Mammary epithelial cell (primary cell): ENCODE measurements at places on chromosomes 16 and 17. TPM values are rescaled to one million over a fixed set of nuclear protein-coding genes. Genes with fewer than 3 reads are reported as not detected.

DNA sequence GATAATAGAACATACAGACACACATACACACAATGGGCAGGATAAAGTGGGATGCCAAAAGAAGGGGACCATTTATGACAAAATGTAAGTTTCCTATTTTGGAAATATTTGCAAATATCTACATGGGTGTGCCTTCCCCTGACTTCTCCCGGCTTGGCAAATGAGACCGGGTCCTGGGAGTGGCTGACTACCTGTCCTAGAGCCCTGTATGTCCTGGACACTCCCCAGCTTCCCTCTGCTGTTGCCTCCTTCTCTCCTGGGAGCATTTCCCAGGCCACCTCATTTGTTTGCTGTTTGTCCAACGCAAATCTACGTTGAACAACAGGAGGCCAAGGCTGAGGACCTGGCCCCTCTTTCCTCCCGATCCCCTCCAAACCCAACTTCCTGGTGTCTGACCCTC, 16.9 kb downstream of the PECAM1 start:
- no peak for DNase-seq

- DNase-seq = no peak
Measured at GRCh38 chr17:27453471-27453870, 2.8 kb upstream of the KSR1 start.

- DNase-seq = no peak
Measured at GRCh38 chr16:75048530-75048929, 49.7 kb downstream of the ZNRF1 start.

GRCh38 chr17:16491703-16492612, at the start of gene LRRC75A:
Gene LRRC75A (minus strand): TSS chr17:16492193. CDS start chr17:16491990, 203 bp downstream.
- DNase-seq = peak; percentile 19

GRCh38 chr17:13544292-13544691, 57.4 kb downstream of the HS3ST3A1 start:
- DNase-seq = peak; percentile 89

DNA sequence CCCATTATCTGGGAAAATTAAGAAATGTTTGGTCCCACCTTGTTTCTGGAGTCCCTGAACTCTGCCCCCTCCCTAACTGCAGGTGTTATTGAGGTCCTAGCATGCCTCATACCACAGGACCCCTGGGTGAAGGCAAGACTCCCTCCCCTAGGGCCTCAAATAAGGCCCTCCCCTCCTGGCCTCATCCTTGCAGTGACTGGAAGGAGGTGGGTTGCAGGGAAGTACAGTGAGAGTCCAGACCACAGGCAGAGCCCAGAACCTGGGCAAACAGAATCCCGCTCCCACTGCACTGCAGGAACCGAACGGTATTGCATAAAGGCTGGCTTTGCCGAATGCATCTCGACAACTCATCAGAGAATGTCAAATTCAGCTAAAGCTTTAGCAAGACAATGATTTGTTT, 126.6 kb downstream of the ASIC2 start:
- no peak for DNase-seq

DNA sequence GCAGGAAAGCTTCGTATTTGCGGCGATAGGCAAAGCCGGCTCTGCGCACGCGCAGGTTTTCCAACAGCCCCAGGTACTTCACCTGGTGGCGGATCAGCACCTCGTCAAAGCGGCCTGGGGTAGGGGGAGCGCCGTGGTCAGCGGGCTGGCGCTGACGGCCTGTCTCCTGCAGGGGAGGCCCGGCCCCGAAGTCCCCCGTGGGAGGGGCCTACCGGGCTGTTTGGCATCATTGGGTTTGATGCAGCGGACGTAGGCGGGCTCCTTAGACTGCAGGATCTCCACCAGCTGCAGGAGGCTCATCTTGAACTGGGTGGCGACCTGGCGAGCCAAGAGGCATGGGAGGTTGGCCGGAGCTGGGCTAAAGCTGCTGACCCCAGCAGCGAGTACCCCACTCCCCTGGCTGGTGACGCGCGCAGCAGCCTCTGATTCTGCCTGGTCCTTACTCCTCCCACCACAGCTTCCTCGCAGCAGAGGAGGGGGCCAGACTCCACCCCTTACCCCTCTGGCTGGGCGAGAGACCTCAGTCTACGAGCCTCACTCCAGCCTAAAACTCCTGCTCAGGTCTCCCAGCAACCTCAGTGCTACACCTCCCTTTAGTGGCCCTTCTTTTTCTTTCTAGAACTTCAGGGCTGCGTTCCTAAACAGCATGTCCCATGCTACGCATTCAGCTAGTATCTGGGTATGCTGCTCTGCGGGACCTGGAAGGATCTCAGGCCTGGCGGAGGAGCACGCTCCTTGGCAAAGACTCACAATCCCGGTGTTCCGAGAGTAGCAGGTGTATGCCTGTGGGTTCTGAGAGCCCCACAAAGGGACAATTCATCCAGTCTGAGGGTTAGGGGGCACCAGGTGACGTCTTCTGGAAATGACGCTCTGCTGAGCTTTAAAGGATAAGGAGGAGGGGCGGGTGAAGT, 16.1 kb upstream of the CRK start:
- no peak for DNase-seq

DNA sequence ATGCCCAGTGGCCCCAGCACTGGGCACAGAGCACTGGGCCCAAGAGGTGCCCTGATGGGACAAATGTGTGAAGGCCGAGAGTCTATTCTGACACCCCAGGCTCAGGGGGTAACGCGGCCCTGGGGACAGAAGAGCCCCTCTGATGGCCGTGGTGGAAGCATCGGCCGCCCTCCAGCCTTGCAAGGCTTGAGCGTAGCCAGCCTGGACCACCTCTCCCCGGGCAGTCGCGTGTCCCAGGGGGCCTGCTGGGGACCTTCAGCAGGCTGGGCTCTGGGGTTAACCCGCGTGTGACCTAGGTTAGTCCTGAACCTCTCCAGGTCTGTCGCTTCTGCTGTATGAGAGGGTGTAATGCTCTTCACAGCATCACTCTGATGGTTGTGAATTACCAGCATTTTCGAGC, 40.8 kb downstream of the NOS2 start:
- no peak for DNase-seq

GRCh38 chr17:28345419-28346198, 10.0 kb downstream of the TNFAIP1 start:
- no peak for DNase-seq

DNA sequence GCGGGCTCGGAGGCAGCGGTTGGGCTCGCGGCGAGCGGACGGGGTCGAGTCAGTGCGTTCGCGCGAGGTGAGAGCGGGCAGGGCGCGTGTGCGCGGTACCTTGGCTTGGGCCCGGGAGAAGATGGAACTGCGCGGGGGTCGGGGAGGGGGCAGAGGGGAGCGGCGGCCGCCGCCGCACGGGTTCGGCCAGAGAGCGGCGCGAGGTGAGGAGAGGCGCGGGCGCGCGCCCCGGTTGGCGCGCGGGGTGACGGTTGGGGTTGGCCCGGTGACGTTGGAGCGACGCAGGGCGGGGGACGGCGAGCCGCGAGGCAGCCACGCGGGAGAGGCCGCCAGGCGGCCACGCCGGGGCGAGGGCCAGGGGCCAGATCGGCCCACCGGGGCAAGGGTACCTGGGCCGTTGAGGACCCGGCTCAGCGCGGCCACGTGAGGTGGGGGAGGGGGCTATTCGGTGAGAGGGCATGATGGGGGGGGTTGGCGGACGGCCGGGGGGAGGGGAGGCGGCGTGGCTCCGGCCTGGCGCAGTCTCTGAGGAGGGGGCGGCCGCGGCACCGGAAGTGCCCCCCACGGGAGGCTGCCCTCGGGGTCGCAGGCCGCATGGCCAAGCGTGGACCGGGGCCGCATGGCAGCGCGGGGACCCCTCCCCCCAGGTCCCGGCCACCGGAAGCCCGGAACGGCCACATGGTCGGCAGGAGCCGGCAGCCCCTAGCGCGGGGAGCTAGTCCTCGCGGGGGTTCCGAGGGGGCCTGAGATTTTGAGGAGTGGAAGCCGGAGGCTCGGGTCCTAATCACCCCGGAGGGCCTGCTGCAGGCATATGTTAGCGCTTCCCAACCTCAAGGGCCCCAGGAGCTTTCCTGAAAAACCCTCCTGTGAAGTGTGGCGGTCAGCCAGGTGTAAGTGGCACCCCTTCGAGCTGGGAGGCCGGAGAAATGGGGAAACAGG, 527 bp downstream of the EIF5A start:
- peak; percentile 27 for DNase-seq

DNA sequence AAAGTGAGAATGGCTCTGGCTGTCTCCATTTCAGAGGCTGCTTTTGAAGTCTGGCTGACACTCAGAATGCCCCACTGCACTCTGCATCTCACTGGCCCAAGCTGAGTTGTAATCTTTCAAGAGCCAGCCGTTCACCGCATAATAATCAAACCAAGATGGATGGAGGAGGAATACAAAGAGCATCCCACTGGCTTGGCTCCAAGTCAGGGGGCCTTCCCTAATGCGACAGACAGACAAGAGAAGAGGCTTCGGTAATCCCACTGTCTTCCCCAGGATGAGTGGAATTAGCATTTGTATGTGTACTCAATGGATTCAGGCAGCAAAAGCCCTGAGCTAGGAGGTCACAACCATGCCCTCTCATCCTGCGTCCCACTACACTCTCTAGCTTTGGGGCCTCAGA, 68.0 kb downstream of the CBLN1 start:
- DNase-seq = no peak

DNA sequence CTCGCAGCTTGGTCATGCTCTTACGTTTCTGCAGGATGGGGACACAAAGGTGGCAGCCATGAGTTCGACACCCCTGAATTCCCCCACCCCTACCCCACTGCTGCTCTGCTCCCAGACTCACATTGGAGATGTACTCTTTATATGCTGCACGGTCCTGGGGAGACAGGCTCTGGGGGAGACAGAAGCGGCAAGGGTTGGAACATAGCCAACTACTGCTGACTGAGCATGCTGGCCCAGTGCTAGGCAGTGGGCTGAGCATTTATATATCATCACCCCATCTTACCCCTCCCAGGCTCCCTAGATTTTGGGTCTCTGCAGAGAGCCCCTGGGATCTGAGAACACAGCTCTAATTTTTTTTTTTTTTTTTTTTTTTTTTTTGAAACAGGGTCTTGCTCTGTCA, 8.1 kb upstream of the ATXN7L3 start:
- no peak for DNase-seq

- DNase-seq = no peak
Measured at GRCh38 chr17:17079336-17079735, 37.1 kb downstream of the MPRIP start.

- no peak for DNase-seq
Measured at GRCh38 chr17:44308865-44309264, 464 bp downstream of the RUNDC3A start.

DNA sequence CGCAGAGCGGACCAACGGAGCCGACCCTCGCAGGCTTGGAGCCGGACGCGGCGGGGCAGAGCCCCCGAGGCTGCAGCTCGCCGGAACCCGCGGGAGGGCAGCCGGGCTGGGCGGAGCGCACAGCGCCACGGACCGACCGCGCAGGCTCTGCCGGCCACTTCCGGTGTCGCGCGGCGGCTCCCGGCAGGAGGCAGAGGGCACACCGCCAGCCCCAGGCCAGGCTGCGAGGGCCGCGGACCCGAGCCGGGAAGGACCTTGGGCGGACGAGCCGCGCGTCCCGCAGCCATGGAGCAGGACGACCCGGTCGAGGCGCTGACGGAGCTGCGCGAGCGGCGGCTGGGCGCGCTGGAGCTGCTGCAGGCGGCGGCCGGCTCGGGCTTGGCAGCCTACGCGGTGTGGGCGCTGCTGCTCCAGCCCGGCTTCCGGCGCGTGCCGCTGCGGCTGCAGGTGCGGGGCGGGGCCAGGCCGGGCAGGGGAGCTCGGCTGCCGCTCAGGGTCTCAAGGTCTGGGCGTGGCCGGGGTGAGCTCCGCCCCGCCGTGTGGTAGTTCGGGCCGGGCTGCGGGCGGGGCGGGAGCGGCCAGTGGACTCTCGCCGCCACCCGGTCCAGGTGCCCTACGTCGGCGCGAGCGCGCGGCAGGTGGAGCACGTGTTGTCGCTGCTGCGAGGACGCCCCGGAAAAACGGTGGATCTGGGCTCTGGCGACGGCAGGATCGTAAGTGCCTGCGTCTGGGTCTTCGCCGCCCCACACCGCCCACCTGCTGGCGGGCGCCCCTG, at the start of gene ANTKMT:
ANTKMT (plus strand) TSS at position 157 of the 775 bp plus-strand sequence; CDS start at position 286, 129 bp downstream.
- peak; percentile 77 for DNase-seq

DNA sequence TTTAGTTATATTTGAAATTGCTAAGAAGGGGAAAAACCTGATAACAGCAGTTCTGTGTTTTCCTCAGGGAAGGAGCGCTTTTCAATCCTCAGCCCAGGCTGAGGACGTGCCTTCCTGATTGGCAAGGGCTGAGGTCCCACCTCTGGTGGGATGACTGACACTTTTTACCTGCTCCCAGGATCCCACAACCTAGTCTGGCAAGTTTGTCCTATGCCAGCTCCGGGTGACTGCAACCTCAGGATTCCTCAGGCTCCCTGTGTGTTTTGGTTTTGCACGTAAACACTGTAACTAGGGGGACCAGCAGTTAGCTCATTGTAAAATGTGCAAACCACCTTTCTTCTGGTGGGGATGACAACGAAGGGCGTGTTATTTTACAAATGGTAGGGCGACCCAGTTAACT, 7.5 kb downstream of the MARCHF10 start:
- DNase-seq = peak; percentile 82

GRCh38 chr17:61307905-61308886, 91.4 kb upstream of the TBX2 start:
- DNase-seq = no peak

DNA sequence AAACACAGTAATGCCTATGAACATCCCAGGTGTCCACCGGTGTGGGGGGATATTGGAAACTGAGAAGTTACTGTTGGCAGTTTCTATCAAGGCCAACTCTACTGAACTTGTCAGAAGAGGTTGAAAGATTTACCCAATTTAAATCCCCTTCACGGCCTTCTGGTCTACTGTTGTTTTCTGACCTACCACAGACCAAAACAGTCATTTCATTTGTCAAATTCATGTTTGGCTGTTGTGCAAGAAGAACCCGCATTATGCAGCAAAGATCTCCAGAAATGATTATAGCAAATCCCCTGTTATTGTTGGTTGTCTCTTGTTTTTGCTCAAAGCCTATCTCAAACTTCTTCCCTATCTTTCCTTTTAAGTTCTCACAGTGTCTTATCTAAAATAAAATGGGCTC, 73.1 kb upstream of the MAF start:
- DNase-seq = no peak

DNA sequence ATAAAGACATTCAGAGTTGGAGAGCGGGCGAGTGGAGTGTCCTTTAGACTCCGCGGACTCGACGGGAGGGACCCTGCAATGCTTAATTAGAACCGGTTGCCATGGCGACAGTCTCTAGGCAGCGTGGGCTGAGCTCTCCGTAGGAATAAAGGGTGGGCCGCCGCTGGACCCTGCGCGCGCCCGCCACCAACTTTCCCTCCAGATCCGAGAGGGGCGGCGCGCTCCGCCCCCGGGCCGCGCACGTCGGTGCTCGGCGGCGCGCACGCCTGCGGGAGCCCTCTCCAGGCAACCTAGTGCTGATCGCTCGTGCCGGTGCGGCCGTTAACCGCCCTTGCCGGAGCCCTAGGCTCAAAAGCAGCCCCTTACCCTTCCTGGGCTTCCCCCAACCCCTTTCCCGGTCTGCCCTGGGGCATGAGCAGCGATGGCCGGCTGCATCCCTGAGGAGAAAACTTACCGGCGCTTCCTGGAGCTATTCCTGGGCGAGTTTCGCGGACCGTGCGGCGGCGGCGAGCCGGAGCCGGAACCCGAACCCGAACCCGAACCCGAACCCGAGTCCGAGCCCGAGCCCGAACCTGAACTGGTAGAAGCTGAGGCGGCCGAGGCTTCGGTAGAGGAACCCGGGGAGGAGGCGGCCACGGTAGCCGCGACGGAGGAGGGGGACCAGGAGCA, at the start of gene PPM1E:
PPM1E (plus strand) TSS at position 278 of the 669 bp plus-strand sequence.
- peak; percentile 16 for DNase-seq

CD68 gene
- total RNA-seq = 26.1 and 29.5 TPM in 2 replicates

RPS2 gene
- total RNA-seq = 3,060 and 4,138 TPM in 2 replicates

LYZL6 gene
- not detected for total RNA-seq

ST6GALNAC1 gene
- not detected in 2 replicates for total RNA-seq

RHBDL1 gene
- total RNA-seq = 3.2 TPM

COPZ2 gene
- 11.2 and 16.5 TPM in 2 replicates for total RNA-seq

PRSS8 gene
- 69.4 and 82.8 TPM in 2 replicates for total RNA-seq

GCGR gene
- not detected for total RNA-seq

EVPL gene
- total RNA-seq = 1.0 TPM

TNS4 gene
- total RNA-seq = 434 and 608 TPM in 2 replicates
